ENCODE measurements at places on chromosomes 3 and 15. TPM values are rescaled to one million over a fixed set of nuclear protein-coding genes. Genes with fewer than 3 reads are reported as not detected.

Gene CDHR4
- total RNA-seq: not detected

DNA sequence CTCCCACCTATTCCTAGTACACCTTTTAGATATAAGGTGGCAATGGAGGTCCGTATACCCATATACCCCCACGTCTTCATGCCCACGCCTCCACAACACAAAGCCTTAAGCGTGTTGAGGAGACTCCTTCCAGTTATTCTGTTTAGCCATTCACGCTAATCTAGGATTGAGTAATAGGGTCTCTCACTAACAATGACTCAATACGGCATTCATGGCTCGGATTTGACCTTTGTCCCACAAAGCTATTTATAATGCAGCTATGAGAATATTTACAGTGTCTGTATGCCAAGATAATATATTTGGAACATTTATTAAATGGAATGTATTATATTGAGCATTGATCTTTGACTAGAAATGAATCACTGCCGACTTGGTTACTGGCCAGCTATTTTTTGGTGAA lies 215.8 kb downstream of the KCNH8 start:
- H3K4me3 ChIP-seq: no peak overlapping the region
- H3K27ac ChIP-seq: no peak overlapping the region
- no peaks in the 10 kb centered on the region for H3K36me3 ChIP-seq
- H3K27me3 ChIP-seq: no peaks in the 10 kb centered on the region

DNA sequence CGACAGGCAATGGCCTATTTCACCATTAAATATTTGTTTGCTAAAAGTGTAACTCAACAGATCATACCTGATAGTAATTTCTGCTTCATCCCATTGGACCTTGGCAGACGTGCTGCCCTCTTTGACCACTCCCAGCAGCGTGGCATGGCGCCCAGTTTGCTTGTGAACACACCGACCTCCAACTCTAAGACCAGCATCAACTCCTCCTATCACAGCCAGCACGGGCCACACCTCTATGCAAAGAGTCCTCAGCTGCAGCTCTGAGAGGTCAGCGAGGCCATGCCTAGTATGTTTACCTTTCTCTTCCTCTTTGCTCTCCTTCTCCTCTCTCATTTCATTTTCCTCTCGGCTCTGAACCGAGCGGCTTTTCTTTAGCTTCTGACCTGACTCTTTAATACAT lies 80.6 kb downstream of the FBXL22 start:
- H3K27ac ChIP-seq: no peak overlapping the region
- no peaks in the 10 kb centered on the region for H3K4me1 ChIP-seq
- no peak for DNase-seq
- H3K4me3 ChIP-seq: no peak overlapping the region
- H3K27me3 ChIP-seq: peaks cover 3% of the 10 kb centered on the region

Gene EFHB
- 0.76 TPM for total RNA-seq

Gene MYH15
- total RNA-seq: 1.0 TPM

Gene SERF2
- total RNA-seq: 650 TPM

Gene SLC6A20
- not detected for total RNA-seq

Data from glutamatergic neuron (in vitro differentiated cells).